ENCODE measurements at places on chromosomes 5 and 9. TPM values are rescaled to one million over a fixed set of nuclear protein-coding genes. Genes with fewer than 3 reads are reported as not detected.

TRIM41 gene
- 24.5 TPM for total RNA-seq

GRCh38 chr5:134113902-134114875 lies at the start of gene TCF7:
TSS of gene TCF7 (plus strand) at chr5:134114681. CDS start at chr5:134114907, 226 bp downstream.
- DNase-seq, result peak; percentile 88
- H3K4me3 ChIP-seq, result peak within 1 kb of the TSS; percentile 68

SHISAL2B gene
- not detected for total RNA-seq

DNA sequence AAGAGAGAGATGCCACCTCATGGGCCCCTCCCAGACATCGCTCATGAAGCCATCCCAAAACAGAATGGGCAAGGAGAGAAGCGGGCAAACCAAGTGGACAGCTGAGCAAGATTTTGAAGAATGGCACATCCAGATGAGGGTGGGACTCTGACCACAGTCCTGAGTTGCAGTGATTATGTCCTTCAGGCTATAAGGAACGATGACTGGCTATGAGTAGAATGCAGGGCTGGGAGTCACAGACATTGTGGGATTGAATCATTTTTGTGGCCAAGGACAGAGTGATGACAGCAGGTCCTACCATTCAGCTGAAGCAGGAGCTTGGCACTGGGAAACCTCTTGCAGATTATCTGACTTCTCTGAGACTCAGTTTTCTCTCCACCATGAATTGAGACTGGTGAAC lies 245.7 kb upstream of the SLC30A5 start:
- no peak for DNase-seq
- no peaks in the 10 kb centered on the region for H3K27me3 ChIP-seq
- H3K36me3 ChIP-seq, result no peaks in the 10 kb centered on the region
- no peak overlapping the region for H3K4me3 ChIP-seq
- no peak overlapping the region for H3K27ac ChIP-seq

FANCC gene
- 17.4 TPM for total RNA-seq

DNA sequence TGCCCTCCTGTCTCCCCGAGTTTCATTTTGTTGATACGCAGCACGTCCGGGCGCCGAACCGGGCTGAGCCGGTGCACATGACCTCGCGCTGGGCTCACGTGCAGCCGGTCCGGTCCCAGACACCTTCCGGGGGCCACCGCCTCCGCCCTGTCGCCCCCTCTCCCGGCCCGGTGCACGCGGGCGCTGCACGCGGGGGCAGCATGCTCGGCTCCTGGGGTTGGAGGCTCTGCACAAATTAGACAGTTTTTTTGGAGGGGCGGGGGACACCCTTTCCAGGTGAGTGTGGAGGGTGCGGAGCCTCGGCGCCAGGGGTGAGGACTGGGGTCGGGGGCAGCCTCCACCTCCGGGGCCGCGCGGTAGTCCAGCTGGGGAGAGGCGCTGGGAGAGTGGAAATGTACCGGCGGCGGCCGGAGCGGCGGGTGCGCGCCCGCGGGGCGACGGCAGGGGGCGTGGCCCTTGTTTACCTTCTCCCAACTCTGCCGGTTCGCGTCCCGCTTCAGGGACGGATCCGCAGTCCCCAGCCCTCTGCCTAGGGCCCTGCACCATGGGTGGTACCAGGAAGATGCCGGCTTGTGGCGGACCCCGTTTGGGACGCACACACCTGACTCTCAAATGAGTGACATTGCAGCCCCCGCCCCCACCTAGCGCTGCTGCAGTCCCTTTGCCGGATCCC lies 1.1 kb downstream of the JADE2 start:
- no peaks in the 10 kb centered on the region for H3K27me3 ChIP-seq
- peak; percentile 86 for DNase-seq
- H3K4me3 ChIP-seq, result peak overlapping the region; percentile 98
- peak overlapping the region; percentile 91 for H3K27ac ChIP-seq
- H3K4me1 ChIP-seq, result peaks cover 43% of the 10 kb centered on the region

GRCh38 chr9:22079873-22080341 lies 70.8 kb upstream of the CDKN2B start:
- H3K27me3 ChIP-seq, result no peaks in the 10 kb centered on the region
- H3K27ac ChIP-seq, result no peak overlapping the region
- no peak overlapping the region for H3K4me3 ChIP-seq
- no peak for DNase-seq
- no peaks in the 10 kb centered on the region for H3K4me1 ChIP-seq

TIMD4 gene
- 0.32 TPM for total RNA-seq

GRCh38 chr5:135578685-135579341 lies at the start of gene CXCL14:
TSS of gene CXCL14 (minus strand) at chr5:135578991. CDS start at chr5:135578778, 213 bp downstream.
- H3K4me1 ChIP-seq, result peaks cover 5% of the 10 kb centered on the region
- H3K36me3 ChIP-seq, result no peaks in the 10 kb centered on the region
- peak within 1 kb of the TSS; percentile 19 for H3K4me3 ChIP-seq
- DNase-seq, result peak; percentile 51

GRCh38 chr5:41511241-41511640 lies 840 bp upstream of the PLCXD3 start:
- H3K4me1 ChIP-seq, result peaks cover 16% of the 10 kb centered on the region
- peaks cover 4% of the 10 kb centered on the region for H3K27me3 ChIP-seq
- H3K36me3 ChIP-seq, result no peaks in the 10 kb centered on the region
- no peak for DNase-seq
- no peak overlapping the region for H3K4me3 ChIP-seq
- H3K27ac ChIP-seq, result no peak overlapping the region

- H3K27me3 ChIP-seq, result no peaks in the 10 kb centered on the region
- no peak overlapping the region for H3K27ac ChIP-seq
- DNase-seq, result no peak
- H3K4me1 ChIP-seq, result no peaks in the 10 kb centered on the region
- no peaks in the 10 kb centered on the region for H3K36me3 ChIP-seq
Observed at GRCh38 chr5:18119156-18119785, 485.0 kb downstream of the TAF11L14 start.

SPINK4 gene
- total RNA-seq, result not detected

GRCh38 chr5:16970826-16971225 lies 34.7 kb upstream of the MYO10 start:
- no peak overlapping the region for H3K27ac ChIP-seq
- no peaks in the 10 kb centered on the region for H3K27me3 ChIP-seq
- DNase-seq, result no peak
- no peaks in the 10 kb centered on the region for H3K4me1 ChIP-seq
- H3K4me3 ChIP-seq, result no peak overlapping the region

ZNF618 gene
- total RNA-seq, result 12.0 TPM

DNA sequence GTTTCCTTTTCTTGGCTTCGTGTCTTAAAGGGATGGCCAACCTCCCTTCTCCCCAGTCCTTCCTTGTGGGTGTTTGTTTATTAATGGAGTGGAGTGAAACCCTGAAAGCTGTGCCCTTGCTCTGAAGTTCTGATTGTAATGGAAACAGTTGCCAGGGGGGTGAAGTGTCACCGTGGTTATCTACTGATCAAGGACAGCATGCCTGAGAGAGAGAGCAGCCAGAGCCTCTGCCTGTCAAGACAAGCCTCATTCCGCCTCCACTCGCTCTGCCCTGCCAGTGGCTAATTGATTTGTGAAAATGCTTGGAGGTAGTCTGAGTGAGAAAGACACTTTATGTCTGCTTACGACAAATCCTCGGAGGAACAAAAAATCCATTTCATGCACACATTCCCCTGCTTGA lies 143.7 kb upstream of the SLC30A5 start:
- no peak overlapping the region for H3K4me3 ChIP-seq
- no peak for DNase-seq
- H3K27me3 ChIP-seq, result no peaks in the 10 kb centered on the region

DNA sequence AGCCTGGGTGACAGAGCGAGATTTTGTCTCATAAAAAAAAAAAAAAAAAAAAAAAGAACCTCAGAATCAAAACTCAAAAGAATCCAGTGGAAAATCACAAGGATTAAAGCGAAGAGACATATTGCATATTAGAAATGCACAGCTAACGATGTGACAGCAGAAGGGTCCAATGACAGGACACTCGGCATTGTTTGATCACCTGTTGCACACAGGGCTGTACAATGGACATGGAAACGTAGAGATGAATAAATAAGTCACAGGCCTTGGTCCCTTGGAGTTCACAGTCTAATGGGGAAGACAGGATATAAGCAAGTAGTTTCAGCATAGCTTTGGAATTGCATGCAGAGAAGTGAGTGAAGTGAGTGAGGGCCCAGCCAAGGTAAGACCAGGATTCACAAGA lies 25.9 kb upstream of the PIK3R1 start:
- no peak for DNase-seq
- peaks cover 8% of the 10 kb centered on the region for H3K4me1 ChIP-seq
- H3K36me3 ChIP-seq, result no peaks in the 10 kb centered on the region
- no peaks in the 10 kb centered on the region for H3K27me3 ChIP-seq
- no peak overlapping the region for H3K4me3 ChIP-seq

PDE6A gene
- total RNA-seq, result not detected

PCDHA9 gene
- 0.20 TPM for total RNA-seq

DNA sequence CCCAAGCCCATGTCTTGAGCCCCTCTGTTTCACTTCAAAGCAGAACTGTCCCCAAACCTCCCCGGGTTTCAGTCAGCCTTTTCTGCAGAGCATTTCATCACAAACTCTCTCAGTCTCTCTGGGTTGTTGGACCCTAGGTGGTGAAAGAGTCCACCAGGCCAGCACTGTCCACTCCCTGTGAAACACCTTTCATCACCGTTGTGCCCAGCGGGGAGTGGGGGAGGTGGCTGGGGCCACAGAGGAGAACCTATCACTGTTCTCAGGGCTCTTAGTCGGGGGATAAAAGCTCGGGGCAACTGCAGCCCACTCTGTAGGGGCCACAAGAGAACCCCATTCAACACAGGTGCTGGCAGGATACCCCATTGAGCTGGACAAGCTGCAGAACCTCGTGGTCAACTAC lies 5.4 kb upstream of the RABL6 start:
- no peak for DNase-seq
- H3K4me1 ChIP-seq, result peaks cover 26% of the 10 kb centered on the region
- no peak overlapping the region for H3K27ac ChIP-seq

DNA sequence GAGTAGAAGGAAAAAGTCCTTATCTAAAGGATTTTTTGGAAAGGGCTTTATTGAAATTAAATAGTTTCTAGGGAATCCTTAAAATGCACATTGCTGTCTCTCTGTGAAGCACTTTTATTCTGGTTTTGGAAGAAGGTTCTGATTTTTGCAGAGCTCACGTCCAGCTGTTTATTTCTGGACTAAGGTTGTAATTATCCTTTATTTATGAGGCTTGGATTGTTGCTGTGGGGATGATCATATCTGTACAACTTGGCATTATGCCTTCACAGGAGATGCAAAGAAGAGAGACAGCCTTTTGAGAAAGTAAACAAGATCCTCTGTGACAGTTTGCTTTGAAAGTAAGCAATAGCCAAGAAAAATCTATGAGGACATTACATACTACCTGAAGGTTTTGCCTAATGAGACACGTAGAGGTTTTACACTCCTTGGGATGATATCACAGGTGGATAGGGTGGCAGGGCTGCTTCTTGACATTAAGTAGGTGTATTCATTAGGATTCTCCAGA lies 14.6 kb downstream of the SMARCA2 start:
- no peaks in the 10 kb centered on the region for H3K36me3 ChIP-seq
- H3K27me3 ChIP-seq, result no peaks in the 10 kb centered on the region
- DNase-seq, result no peak
- no peak overlapping the region for H3K4me3 ChIP-seq
- H3K27ac ChIP-seq, result no peak overlapping the region
- no peaks in the 10 kb centered on the region for H3K4me1 ChIP-seq

TEX48 gene
- total RNA-seq, result not detected

DNA sequence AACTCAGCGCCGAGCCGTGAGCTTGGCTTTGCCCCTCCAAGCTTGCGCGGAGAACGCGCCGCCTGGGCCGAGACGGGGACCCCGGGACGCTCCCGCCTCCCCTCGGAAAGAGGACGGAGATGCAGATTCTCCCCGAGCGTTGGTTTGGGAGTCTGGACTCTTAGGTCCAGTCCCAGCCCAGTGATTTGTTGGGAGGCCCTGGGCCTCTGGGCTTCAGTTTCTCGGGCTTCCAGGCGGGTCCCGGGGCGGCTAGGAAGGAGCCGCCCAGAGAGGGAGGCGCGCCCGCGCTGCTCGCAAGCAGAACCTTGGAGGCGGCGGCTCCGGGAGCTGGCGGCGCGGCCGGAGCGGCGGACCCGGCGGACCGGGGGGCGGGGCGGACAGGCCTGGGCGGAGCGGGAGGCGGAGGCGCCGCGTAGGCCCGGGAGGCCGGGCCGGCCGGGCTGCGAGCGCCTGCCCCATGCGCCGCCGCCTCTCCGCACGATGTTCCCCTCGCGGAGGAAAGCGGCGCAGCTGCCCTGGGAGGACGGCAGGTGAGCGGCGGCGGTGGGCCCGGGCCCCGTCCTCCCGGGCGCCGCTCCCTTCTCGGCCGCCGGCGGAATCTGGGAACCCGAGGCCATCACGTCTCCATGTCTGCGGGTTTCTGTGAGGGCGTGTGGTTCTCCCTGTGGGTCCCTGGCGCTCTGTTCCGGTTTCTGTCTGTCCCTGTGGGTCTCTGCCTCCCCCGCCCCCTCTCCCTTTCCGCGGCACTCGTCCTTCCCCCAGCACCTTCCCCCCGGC lies at the start of gene B4GALT7:
TSS of gene B4GALT7 (plus strand) at position 402 of the 777 bp plus-strand sequence. CDS start at position 481, 79 bp downstream.
- no peaks in the 10 kb centered on the region for H3K27me3 ChIP-seq
- peaks cover 11% of the 10 kb centered on the region for H3K4me1 ChIP-seq
- peak within 1 kb of the TSS; percentile 85 for H3K27ac ChIP-seq

- H3K27me3 ChIP-seq, result no peaks in the 10 kb centered on the region
- H3K36me3 ChIP-seq, result no peaks in the 10 kb centered on the region
- H3K4me3 ChIP-seq, result no peak overlapping the region
- no peak for DNase-seq
- H3K27ac ChIP-seq, result no peak overlapping the region
- H3K4me1 ChIP-seq, result no peaks in the 10 kb centered on the region
Observed at GRCh38 chr5:125257057-125257972, 510.9 kb upstream of the ZNF608 start.

DNA sequence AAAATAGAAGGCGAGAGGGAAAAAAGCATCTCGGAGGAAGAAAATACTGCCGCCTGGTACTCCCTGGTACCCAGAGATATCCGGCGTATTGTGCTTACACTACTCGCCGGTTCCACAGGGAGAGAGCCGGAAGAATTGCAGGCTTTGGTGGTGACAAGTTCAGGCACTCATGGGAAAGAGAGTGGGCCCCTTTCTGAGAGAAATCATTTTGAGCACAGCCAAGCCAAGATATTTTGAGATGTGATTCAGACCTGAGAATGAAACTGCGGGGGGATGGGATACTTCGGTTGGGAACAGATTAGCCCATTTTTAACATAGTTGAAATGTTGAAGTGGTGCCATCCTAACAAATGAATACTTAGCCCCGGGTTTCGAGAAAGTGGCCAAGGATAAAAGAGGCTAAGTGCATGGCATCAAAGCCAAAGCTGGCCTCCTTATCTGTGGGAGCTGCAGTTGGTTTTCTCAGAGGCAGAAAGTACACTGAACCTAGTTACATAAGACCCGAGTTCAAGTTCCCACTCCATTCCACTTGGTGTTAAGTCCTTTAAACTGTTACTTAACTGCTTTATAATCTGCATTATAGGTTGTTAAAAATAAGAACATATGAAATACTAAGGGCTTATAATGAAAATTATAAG lies 62.7 kb downstream of the SLC1A3 start:
- no peak for DNase-seq
- no peaks in the 10 kb centered on the region for H3K4me1 ChIP-seq
- H3K27me3 ChIP-seq, result no peaks in the 10 kb centered on the region
- no peaks in the 10 kb centered on the region for H3K36me3 ChIP-seq
- no peak overlapping the region for H3K4me3 ChIP-seq
